GM04504 (cell line): ENCODE measurements at places on chromosomes 4 and X.

- DNase-seq: peak; percentile 29
Measured at GRCh38 chr4:181528570-181529184, 714.5 kb upstream of the TENM3 start.

DNA sequence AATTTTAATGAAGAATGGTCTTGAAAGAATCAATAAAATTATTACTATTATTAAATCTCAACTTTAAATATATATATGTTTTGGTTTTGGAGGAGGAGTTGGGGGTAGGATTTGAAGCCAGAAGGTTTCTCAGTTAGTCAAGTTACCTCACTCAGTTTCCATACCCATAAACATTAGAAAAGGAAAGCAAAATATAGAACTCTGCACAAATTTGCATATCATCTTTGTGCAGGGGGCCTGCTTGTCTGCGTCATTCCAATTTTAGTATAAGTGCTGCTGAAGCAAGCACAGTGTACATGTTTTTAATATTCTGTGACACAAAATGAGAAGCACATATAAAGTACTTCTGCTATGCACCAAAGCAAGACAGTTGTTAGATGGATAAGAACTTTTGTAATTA, 47.5 kb upstream of the SCRG1 start:
- no peak for DNase-seq

DNA sequence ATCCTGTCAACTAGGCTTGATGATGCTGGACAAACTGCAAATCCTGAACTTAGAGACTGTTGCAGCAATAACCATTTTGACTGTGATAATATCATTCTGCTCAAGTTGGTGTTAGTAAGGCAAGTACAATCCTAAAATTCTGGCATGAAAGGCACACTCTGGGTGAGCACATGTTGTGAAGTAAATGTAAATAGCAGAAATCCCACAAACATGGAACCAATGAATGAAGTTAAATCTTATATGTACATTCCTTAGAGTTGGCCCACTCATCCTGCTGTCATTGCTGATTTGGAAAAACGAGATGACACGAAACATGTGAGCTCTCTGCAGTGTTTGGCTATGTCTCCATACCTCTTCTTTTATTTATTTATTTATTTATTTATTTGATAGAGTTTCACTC, 21.0 kb downstream of the RBM47 start:
- DNase-seq: no peak

- no peak for DNase-seq
Measured at GRCh38 chrX:24870143-24870542, 145.6 kb downstream of the ARX start.

DNA sequence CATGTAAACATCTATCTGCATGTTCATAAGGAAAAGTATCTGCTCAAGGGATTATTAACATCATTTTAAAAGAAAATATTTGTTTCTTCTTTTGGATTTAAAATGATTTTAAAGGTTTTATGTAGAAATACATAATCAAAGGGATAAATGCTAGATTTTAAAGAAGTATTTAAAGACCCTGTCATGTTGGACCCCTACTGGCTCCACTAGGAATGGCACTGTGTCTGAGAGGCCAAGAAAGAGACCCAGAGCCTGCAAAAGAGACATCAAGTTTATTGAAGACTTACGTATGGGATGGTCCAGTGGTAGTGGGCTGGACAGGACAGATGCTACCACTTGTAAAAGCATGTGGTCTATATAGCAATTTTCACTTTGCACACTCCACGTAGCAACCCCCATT, 78.7 kb upstream of the PCDH18 start:
- no peak for DNase-seq

GRCh38 chr4:73751166-73751565, 10.8 kb downstream of the CXCL8 start:
- no peak for DNase-seq

- DNase-seq: no peak
Measured at GRCh38 chrX:124415115-124415800, 68.9 kb downstream of the SH2D1A start.

DNA sequence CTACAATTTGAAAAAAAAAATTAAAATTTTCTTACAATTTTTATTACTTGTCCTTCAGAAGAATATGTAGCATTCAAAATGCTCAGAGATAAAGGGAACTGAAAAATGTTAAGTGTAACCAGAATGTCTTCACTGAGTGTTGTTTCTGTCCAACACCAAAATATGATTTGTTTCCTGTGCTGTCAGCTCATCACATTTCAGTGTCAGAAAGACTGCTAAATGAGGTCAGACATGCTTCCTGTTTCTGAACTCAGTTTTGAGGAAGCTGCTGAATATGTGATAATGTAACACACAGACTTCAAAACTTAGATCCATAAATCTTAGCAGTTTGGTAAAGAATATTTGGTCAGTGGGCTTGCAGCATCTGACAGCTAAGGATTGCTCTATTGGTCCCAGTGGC, 1849.7 kb downstream of the PCDH7 start:
- no peak for DNase-seq

- DNase-seq: peak; percentile 27
Measured at GRCh38 chr4:127634181-127634580, 1.4 kb downstream of the INTU start.
